Astrocyte (in vitro differentiated cells and primary cell): ENCODE measurements at places on chromosomes 12 and 14.

- H3K27me3 ChIP-seq = no peaks in the 10 kb centered on the region
- peaks cover 18% of the 10 kb centered on the region for H3K4me1 ChIP-seq
- H3K4me3 ChIP-seq = no peak overlapping the region
- DNase-seq = peak; percentile 81
- peak overlapping the region; percentile 40 for H3K27ac ChIP-seq
These were observed 4.3 kb downstream of the HHIPL1 start for GRCh38 chr14:99649219-99649618.

DNA sequence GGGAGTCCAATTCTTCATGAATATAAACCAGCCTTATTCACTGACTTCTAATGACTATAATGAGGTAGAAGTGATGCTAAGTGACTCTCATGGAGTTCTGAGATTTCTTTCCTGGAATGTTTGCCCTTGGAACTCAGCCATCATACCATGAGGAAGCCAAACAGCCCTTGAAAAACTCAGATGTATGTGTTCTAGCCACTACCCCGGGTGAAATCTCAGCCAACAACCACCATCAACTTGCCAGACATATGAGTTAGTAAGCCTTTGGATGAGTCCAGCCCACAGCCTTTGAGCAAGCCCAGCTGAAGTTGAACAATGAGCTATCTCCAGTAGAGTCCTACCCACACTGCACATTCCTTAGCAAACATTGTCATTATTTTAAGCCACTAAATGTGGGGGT, 149.5 kb downstream of the SLC6A15 start:
- no peaks in the 10 kb centered on the region for H3K36me3 ChIP-seq
- H3K27me3 ChIP-seq = no peaks in the 10 kb centered on the region
- H3K4me3 ChIP-seq = no peak overlapping the region
- H3K4me1 ChIP-seq = peaks cover 5% of the 10 kb centered on the region

- H3K36me3 ChIP-seq = no peaks in the 10 kb centered on the region
- no peak overlapping the region for H3K27ac ChIP-seq
- no peaks in the 10 kb centered on the region for H3K4me1 ChIP-seq
These were observed 192.9 kb upstream of the NUDT4 start for GRCh38 chr12:93184672-93185368.

GRCh38 chr14:69850736-69851112, 28.5 kb upstream of the SMOC1 start:
- H3K4me3 ChIP-seq = no peak overlapping the region
- H3K4me1 ChIP-seq = peaks cover 3% of the 10 kb centered on the region
- no peak for DNase-seq
- no peaks in the 10 kb centered on the region for H3K36me3 ChIP-seq

DNA sequence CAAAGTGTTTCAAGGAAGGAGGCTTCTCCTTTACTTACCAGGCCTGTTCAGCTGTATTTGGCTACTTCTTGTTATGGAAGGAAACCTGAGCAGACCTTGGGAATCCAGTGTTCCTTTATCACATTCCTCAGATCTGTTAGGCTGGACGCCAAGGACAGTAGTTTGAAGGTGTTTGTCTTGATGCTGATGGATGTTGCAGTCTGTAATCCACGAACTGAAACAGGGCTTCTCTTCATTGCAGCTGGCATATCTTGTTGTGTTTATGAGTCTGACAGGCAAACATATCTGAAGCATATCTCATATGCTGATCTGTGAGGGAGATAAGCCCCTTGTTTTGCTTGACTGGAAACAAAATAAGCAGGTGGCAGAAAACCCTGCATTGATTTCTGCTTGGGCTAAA, 904.3 kb downstream of the NRXN3 start:
- H3K4me3 ChIP-seq = no peak overlapping the region
- DNase-seq = no peak
- no peaks in the 10 kb centered on the region for H3K36me3 ChIP-seq
- no peaks in the 10 kb centered on the region for H3K4me1 ChIP-seq

GRCh38 chr14:49306152-49306751, 279.9 kb downstream of the RPS29 start:
- no peak overlapping the region for H3K4me3 ChIP-seq
- peak; percentile 4 for DNase-seq
- no peak overlapping the region for H3K27ac ChIP-seq
- H3K27me3 ChIP-seq = no peaks in the 10 kb centered on the region
- no peaks in the 10 kb centered on the region for H3K4me1 ChIP-seq
- H3K36me3 ChIP-seq = no peaks in the 10 kb centered on the region

- H3K27ac ChIP-seq = no peak overlapping the region
- H3K4me1 ChIP-seq = peaks cover 15% of the 10 kb centered on the region
- H3K4me3 ChIP-seq = no peak overlapping the region
- peak; percentile 31 for DNase-seq
- H3K36me3 ChIP-seq = no peaks in the 10 kb centered on the region
These were observed 82.8 kb upstream of the PLEKHG7 start for GRCh38 chr12:92619730-92620684.

DNA sequence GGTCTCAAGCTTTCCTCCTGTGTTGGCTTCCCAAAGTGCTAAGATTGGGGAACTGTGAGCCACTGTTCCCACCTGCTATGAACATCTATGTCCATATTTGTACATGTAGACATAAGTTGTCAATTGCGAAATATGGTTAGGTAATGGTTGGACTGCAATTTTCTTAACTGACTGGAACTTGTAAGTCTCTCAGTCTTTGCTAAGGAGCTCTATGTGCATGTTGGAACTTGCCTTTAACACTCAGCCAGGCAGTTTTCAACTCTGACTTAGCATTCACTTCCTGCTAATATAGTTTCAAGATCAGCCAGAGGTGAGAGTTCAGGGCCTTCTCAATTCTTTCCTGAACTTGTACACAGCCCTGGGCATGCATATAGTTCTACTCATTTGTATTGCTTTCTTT, 44.5 kb upstream of the EEA1 start:
- H3K4me3 ChIP-seq = no peak overlapping the region
- no peak overlapping the region for H3K27ac ChIP-seq
- peaks cover 20% of the 10 kb centered on the region for H3K4me1 ChIP-seq
- H3K27me3 ChIP-seq = no peaks in the 10 kb centered on the region
- no peaks in the 10 kb centered on the region for H3K36me3 ChIP-seq

DNA sequence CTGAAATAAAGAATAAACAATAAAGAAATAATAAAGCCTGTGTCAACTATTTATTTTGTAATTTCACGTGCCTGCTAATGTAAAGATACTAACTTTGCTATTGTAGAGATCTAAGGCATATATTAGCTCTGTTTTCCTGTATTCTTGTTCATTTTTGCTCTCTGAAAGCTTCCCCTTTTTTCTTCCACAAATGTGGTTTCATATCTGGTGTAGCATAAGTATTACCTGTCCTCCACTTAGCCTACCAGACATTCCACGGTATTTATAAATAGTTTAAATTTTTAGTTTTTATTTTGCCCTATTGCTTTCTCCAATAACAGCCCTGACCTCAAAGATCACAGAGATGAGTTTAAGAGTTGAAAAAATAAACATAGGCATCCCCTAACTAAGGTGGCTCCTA, 92.6 kb upstream of the ATP2B1 start:
- no peaks in the 10 kb centered on the region for H3K36me3 ChIP-seq
- DNase-seq = no peak
- no peaks in the 10 kb centered on the region for H3K4me1 ChIP-seq
- H3K27ac ChIP-seq = no peak overlapping the region
- no peak overlapping the region for H3K4me3 ChIP-seq

DNA sequence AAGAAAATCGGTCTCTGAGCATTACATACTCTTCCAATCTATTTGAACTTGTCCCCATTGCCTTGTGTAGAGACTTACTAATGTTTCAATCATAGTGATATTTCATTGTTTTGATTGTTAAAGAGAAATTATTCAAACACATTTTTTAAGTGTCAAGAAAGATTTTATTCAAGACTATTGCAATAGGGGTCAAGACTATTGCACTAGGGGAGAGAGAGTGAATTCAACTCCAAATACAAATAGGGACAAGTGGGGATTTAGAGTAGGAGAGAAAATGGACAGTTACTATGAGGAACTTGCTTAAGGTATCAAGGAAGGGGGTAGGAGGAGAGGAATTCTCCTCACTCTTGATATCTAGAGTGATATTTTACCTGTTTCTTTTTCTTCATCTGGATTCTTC, 73.1 kb downstream of the FAR2 start:
- H3K27ac ChIP-seq = no peak overlapping the region
- peaks cover 9% of the 10 kb centered on the region for H3K4me1 ChIP-seq
- H3K36me3 ChIP-seq = no peaks in the 10 kb centered on the region
- DNase-seq = no peak
- H3K4me3 ChIP-seq = no peak overlapping the region

DNA sequence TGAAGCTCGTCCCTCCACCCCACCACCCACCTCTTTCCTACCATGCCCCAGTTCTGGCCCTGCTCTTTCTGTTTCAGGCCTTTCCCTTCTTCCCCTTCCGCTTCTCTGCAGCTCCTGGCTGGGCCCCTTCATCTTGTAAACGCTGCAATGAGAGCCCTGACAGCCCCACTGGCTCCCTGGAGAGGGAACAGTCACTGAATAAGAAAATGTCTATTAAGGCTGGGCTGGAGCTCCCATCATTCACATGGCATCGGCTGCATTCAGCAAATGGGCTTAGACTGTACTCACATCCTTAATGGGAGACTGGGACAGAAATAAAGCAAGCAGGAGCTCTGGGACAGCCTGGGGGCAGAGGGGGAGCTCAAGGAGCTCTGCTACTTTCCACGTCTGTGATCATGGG, 45.2 kb upstream of the TUNAR start:
- H3K4me1 ChIP-seq = no peaks in the 10 kb centered on the region
- H3K36me3 ChIP-seq = no peaks in the 10 kb centered on the region
- no peak overlapping the region for H3K4me3 ChIP-seq
- DNase-seq = no peak

DNA sequence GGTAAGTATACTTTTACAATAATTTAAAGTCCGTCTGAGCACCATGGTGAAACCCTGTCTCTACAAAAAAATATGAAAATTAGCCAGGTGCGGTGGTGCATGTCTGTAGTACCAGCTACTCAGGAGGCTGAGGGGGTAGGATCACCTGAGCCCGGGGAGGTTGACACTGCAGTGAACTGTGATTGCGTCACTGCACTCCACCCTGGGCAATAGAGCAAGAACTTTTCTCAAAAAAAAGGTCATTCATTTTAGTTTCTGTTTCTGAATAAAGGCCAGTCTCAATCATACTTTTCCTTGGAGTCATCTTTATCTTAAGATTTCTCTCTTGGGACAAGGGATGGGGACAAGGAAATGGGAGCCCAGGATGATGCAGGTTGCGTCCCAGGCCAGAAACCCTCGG, 12.9 kb downstream of the ANKRD13A start:
- H3K27me3 ChIP-seq = no peaks in the 10 kb centered on the region
- H3K36me3 ChIP-seq = peaks cover 18% of the 10 kb centered on the region
- H3K4me1 ChIP-seq = no peaks in the 10 kb centered on the region

GRCh38 chr12:109731231-109731731, 17.7 kb downstream of the FAM222A start:
- no peaks in the 10 kb centered on the region for H3K36me3 ChIP-seq
- H3K4me1 ChIP-seq = no peaks in the 10 kb centered on the region
- no peak overlapping the region for H3K27ac ChIP-seq
- DNase-seq = no peak

DNA sequence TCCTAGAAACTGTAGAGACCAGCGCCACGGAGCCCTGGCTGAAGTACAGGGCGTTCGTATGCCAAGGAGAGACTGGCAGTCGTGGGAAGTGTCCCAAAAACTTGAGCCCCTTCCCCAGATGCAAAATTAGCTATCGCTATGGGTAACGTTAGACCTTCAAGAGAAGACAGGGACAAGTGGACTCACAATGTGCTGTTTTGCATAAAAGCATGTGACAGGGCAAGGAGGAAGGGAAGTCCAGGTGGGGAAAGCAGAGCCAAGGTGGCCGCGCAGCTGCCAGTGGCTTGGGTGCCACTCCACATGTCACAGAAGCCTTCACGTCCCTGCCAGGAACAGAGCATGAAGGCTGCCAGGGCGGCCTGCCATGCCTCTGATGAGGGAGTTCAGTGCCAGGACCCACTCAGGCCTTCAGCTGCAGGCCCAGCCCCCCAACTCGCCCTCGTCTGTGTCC, 61.2 kb upstream of the DYNC1H1 start:
- H3K27me3 ChIP-seq = no peaks in the 10 kb centered on the region
- DNase-seq = no peak
- no peak overlapping the region for H3K27ac ChIP-seq

DNA sequence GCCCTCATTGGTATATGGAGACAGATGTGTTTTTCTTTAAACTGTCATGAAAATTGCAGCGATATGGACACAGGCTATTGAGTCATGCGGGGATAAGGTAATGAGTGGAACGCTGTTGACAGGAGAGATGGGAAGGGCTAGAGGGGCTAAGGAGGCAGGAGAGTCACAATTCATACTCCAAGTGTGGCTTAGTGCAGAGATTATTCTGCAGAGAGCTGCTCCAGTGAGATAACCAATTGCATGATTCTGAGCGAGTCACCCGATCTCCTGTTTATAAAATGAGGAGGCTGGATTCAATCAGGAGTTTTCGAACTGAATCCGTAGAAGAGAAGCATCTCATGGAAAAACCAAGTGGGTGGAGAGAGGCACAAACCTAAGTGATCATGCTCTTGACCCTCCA, 106.4 kb upstream of the PLEKHG7 start:
- peak overlapping the region; percentile 51 for H3K27ac ChIP-seq
- H3K36me3 ChIP-seq = no peaks in the 10 kb centered on the region
- peaks cover 36% of the 10 kb centered on the region for H3K4me1 ChIP-seq

GRCh38 chr14:98198385-98198784, 1073.6 kb downstream of the BCL11B start:
- no peak overlapping the region for H3K27ac ChIP-seq
- no peaks in the 10 kb centered on the region for H3K4me1 ChIP-seq
- no peak overlapping the region for H3K4me3 ChIP-seq
- no peaks in the 10 kb centered on the region for H3K36me3 ChIP-seq

DNA sequence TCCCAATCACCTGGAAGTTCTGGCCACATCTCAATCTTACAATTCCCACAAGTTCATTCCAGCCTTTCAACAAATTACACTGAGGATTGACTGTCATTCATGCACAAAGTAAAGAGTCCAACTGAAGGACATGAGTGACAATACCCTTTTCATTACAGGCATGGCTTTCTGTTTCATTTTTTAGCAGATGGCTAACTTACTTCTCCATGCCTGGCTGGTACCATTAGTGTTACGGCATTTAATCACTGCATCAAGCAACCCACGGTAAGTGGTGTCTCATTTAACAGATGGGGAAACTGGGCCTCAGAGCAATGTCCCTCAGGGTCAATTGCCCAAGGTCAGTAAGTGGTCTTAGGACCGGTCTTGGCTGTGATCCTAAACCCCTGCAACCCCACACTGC, 114.4 kb downstream of the PRICKLE1 start:
- H3K4me3 ChIP-seq = no peak overlapping the region
- no peak for DNase-seq
- H3K27me3 ChIP-seq = no peaks in the 10 kb centered on the region
- no peak overlapping the region for H3K27ac ChIP-seq
- peaks cover 19% of the 10 kb centered on the region for H3K4me1 ChIP-seq

DNA sequence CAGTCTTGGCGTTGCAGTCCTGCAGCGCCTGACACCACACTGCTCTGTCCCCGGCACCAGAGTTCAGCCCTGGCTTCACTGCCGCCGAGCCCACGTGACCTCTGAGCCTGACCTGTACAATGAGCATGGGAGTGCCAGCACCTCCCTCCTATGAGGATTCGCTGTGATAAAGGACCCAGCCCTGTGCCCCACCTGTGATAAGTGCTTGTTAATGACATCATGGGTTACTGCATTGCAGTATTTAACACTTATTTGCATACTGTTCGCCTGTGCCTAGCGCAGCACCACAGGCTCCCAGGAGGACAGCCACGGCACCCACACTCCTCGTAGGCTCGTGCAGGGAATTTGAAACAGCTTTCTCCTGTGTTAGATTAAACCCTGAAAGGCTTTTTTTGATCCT, 118.2 kb upstream of the GSC start:
- no peaks in the 10 kb centered on the region for H3K36me3 ChIP-seq
- no peaks in the 10 kb centered on the region for H3K27me3 ChIP-seq
- no peak overlapping the region for H3K27ac ChIP-seq
- no peak for DNase-seq

- no peaks in the 10 kb centered on the region for H3K36me3 ChIP-seq
- H3K4me3 ChIP-seq = no peak overlapping the region
These were observed 53.7 kb downstream of the TMTC2 start for GRCh38 chr12:82740129-82741000.
